ENCODE measurements at places on chromosomes 7 and 10.

- no peak for DNase-seq
These were observed 15.6 kb downstream of the FANK1 start for GRCh38 chr10:125911990-125912389.

- DNase-seq: no peak
These were observed 21.1 kb downstream of the FRMD4A start for GRCh38 chr10:14309593-14309992.

DNA sequence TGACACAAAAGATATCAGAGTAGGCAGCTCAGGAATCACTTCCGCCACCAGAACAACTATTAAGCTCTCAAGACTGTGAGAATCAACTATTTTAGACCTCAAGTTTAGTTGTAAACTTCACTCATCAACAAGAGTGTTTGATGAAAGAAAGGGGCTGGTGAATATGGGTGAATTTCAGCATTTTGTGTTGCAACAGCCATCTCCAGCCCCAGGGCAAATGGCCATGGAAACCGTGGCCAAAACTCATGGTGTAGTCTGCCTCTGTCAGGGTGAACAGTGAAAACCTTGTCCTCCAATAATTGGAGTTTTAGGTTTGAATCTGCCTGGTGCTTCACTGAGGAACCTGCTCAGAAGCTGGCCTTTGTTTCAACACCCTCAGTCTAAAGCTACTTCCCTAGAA lies 60.0 kb downstream of the POLR1F start:
- DNase-seq: no peak

GRCh38 chr7:28349637-28350036 lies 62.7 kb upstream of the CREB5 start:
- no peak for DNase-seq

DNA sequence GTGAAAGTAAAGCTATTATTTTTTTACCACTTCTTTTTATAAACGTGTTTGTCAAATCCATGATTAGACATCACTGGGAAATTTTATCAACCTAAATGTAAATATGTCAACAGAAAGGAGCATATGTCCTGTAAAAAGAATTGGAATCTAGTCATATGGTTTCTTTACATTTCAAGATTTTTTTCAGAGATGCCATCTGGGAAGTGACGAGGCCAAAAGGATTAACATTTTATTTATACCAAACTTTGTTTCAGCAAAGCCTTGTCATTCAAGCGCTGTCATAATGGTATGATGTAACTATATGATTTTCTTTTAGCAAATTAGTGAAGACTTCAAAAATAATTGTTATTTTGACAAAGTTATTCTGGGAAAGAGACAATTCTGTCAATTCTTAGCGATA lies 117.3 kb downstream of the SEMA3A start:
- DNase-seq: no peak

- DNase-seq: peak; percentile 52
These were observed 244.4 kb downstream of the RPS24 start for GRCh38 chr10:78278058-78278404.

DNA sequence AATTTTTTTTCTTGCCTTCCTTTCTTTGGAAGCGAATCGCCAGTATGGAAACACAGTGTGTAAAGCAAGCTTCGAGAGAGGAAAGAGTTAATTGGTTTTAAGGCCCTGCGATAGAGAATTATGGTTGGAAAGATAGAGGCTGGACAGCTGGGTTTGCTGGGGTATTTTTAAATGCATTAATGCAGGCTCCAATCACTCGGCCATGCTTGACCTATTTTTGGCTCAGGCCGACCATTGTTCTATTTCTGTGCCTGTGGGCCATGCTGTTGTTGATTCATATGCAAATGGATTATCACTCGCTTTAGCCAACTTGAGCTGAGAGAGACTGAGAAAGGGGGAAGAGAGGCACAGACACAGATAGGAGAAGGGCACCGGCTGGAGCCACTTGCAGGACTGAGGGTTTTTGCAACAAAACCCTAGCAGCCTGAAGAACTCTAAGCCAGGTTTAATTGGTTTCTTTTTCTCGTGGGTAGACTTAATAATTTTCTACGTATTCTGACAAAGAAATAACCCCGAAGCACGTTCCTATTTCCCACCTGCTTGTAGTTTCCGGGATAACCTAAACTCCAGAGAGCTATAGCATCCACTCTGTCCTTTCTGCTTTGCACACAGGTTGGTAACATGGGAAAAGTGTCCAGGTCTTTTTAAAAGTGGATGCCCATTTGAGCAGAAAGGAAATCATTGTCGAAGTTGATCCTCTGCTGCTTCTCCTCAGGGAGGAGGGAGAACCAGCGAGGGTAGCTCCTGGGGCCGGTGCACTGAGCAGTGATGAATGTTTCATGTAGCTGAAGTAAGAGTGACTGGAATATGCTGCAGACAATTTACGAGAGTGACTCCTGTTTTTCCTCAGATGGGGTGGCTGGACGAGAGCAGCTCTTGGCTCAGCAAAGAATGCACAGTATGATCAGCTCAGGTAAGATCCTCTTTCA lies at the start of gene HDAC9:
Gene HDAC9, plus strand, starts transcription at position 338 of the 929 bp plus-strand sequence. Its CDS starts 554 bp downstream, at position 892.
- peak; percentile 84 for DNase-seq

DNA sequence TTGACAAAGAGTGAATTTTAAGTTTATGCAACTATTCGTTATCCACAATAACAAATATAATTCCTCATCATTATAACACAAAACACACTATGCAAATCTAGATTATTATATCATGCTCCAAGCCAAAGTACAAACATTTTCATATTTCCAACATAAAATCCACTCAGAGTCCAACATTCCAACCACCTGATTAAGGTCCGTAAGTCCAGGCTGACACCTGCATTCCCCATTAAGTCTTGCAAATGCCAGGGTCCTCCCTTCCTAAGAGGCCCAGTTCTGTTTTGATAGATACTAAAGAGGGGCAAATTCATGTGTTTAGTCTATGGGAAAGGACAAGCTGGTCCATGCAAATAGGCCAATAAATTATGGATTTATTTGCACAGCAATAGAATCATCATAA lies 206.1 kb downstream of the POU6F2 start:
- DNase-seq: no peak

- no peak for DNase-seq
These were observed 5.2 kb upstream of the IGF2BP3 start for GRCh38 chr7:23475576-23475839.

- no peak for DNase-seq
These were observed 1.3 kb downstream of the GJD4 start for GRCh38 chr10:35606430-35606829.
